Cardiac septum (tissue), 1 donor: ENCODE measurements at places on chromosomes 5 and 9.

DNA sequence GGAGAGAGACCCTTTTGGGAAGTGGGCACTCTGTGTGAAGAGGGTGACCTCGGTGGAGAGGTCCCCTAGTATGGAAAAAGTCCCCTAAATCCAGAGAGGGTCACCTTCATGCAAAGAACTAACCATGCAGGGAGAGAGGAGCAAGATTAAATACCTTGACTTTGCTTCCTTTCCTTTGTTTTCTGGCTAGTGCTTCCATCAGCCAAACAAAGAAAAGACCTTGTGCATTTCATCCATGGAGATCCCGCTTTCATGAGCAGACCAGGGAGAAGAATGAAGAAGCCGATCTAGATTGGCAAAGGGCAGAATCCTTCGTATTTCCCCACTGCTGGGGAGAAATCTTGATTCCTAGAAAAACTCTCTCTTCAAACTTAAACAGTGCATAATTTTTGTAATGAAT, 813.3 kb upstream of the CDH6 start:
- no peak for DNase-seq

GRCh38 chr5:116009806-116010205, 22.5 kb upstream of the ARL14EPL start:
- no peak for DNase-seq

- peak; percentile 62 for DNase-seq
Observed at GRCh38 chr5:132054031-132054696, 6.3 kb upstream of the IL3 start.

DNA sequence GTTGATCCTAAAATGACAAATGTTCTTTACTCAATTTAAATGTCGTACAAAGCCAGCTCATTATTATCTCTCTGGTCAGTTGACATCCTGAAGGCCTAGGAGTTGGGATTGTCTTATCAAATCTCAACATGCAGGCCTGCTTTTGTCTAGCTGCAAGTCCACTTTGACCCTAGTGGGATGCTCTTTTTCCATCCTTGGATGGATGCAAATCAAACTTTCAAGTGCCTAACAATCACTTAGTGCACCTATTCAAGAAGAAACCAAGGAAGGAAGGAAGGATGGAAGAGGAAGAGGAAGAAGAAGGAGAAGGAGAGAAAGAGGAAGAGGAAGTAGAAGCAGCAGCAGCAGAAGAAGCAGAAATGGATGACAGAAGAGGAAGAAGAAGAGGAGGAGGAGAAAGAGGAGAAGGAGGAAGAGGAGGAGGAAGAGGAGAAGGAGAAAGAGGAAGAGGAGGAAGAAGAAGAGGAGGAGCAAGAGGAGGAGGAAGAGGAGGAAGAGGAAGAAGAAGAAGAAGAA, 109.6 kb downstream of the PIK3R1 start:
- no peak for DNase-seq

- DNase-seq = no peak
Observed at GRCh38 chr9:111572950-111573604, 26.4 kb downstream of the PTGR1 start.

GRCh38 chr5:72741805-72742204, 74.7 kb upstream of the TNPO1 start:
- DNase-seq = no peak
